ENCODE measurements at places on chromosomes 1 and 21. TPM values are rescaled to one million over a fixed set of nuclear protein-coding genes. Genes with fewer than 3 reads are reported as not detected.
A peak's percentile ranks its signal among the peaks of the same experiment; 100 is the strongest.

ST6GALNAC3 gene
- not detected for total RNA-seq

- DNase-seq: no peak
Measured at GRCh38 chr1:162046921-162047320, 22.6 kb upstream of the NOS1AP start.

DNA sequence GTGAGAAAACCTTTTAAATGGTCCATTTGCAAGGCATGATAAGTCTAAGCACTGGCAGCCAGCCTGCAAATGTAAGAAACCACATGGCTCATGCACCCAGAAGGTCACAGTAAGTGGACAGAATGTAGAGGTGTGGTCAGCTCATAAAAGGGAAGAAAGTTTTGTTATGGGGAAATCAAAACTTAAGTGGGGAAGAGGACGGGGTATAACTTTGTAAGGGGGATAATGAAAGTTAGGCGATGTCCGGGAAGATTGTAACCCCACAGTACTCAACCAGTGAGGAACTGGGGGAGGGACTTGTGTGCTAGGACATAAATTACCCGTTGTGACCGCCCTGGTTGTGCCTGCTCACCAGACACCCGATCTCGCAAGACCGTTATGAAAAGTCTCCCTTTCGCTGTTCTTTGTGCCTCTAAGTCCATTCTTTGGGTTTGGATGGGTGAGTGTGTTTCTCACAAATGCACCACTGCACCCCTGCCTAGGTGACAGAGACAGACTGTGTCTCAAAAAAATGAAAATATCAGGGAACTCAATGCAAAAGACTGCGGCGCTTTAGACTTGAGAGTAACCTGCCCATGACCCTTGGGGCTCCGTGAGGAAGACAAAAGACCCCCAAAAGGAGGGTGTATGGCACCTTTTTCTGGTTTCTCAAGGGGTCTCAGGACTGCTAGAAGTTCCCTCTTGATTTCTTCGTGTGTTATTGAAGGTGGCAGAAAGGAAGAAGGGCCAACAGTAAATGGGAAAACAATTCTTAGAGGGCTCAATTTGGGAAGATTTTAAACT, 28.6 kb upstream of the ZNF496 start:
- peak; percentile 49 for DNase-seq

DNA sequence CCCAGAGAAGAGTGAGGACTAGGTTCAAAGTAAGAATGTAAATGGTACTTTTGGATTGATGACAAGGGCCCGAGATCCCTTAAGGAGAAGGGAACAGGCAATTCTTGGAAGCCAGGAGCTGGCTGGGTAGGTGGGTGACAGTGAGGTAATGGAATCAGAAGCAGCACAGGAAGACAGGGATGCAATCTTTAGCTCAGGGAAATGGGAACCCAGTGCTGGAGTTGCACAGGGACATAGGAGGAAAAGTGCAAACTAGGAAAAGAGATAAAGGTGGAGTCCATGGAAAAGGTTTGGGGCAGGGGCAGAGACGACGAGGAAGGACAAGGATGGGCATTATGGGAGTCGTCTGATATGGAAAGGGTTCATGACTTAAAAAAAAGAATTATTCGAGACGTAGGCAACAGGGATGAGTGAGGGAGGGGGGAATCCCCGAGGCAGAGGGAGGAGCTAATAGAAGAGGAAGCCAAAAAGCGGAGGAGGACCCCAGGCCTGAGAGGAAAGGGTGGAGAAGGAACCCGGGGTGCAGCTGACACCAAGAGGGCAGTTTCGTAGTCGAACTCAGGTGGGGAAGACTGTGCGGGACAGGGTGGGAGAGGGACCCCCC, 495 bp downstream of the PI4KB start:
- DNase-seq: peak; percentile 53

DNA sequence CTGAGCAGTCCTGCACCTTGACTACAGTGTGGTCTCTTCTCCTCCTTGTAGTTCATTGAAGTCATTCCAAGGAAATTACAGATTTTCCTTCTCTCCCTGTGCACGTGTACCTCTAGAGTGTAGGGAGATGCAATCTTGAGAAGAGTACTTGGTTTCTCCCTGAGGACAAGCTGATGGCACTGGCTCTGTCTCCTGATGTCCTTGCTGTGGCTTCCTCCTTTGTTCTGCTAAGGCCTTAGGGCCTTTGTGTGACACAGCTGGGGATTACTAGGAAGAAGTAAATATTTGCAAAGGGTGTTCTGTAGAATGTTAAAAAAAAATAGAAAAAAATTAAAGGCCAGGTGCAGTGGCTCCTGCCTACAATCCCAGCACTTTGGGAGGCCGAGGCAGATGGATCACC, 66.2 kb upstream of the APOBEC4 start:
- DNase-seq: no peak

FAM72D gene
- total RNA-seq: 0.31 TPM

SELENON gene
- 19.1 TPM for total RNA-seq

DNA sequence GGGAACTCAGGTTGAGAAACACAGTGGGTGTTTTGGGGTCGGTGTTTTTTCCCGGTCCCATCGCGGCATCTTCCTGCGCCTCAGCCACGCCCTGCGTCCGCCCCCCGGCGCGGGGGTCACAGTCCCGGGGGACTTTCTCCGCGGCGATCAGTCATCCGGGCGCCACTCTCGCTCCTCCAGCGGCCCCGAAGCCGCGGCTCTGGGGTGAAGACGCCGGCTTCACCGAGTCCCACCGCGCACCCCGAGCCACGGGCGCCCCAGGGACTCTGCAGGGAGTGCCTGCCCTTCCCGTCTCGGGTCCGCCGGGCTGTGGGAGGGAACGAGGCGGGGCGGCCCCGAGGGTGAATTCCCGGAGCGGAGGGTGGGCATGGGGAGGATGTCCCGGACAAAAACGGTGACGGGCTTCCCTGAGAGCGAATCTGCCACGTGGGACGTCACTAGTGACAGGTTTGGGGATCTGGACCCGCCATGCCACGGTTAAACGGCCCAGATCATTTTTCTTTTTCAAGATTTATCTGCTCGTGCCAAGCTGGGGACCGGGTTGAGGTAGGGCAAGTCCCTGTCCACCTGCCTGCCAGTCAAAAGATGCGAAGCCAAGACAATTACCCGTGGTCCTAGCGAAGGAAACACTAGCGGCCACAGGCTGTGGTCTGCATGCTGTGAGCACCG, 717 bp upstream of the BATF3 start:
- no peak for DNase-seq

DNA sequence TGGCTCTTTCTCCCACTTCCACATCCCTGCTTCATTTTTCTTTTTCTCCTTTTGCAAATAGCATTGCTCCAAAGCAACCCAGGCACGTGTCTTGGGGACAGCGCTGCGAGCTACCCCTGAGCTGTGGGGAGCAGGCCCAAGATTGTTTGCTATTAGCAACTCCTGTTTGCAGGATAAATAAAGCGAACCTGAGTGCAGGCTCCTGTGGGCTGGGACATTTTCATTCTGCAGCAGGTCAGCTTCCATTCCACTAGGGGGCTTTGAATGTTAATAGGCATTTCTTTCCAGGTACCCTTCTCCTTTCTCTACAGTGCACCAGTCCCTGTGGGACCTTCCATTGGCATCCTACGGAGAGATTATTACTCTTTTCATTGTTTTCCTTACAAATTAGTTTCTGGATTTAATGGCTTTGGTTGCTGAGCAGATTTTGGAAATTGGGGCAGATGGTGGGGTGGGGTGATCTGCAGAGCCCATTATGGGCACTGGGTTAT, 54.0 kb downstream of the OLFML3 start:
- DNase-seq: peak; percentile 32

- no peak for DNase-seq
Measured at GRCh38 chr1:33161061-33161681, 20.7 kb downstream of the TRIM62 start.

GNAT2 gene
- total RNA-seq: not detected

GRCh38 chr1:25867210-25867991, 8.1 kb downstream of the PAQR7 start:
- no peak for DNase-seq

GRCh38 chr1:2192031-2192995, 2.3 kb downstream of the FAAP20 start:
- peak; percentile 42 for DNase-seq

SERTAD4 gene
- not detected for total RNA-seq

MAB21L3 gene
- 0.27 TPM for total RNA-seq

- no peak for DNase-seq
Measured at GRCh38 chr21:44728716-44729115, 17.3 kb upstream of the TSPEAR start.

GRCh38 chr1:21143752-21144151, 32.9 kb downstream of the EIF4G3 start:
- DNase-seq: no peak

DNA sequence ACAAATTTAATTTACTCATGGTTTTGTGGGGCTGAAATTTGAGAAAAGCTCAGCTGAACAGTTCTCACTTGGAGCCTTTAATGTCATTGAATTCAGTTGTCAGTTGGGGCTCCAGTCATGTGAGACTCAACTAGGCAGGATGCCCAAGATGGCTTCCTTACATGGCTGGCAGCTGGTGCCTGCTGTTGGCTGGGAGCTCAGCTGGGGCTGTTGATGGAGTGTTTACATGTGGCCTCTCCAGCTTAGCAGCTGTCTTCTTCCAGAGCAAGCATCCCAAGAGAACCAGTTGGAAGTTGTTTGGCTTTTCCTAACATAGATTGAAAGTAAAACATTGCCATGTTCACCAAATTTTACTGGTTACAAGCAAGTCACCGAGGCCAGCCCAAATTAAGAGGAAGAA, 81.8 kb upstream of the KCNA3 start:
- DNase-seq: peak; percentile 62

DNA sequence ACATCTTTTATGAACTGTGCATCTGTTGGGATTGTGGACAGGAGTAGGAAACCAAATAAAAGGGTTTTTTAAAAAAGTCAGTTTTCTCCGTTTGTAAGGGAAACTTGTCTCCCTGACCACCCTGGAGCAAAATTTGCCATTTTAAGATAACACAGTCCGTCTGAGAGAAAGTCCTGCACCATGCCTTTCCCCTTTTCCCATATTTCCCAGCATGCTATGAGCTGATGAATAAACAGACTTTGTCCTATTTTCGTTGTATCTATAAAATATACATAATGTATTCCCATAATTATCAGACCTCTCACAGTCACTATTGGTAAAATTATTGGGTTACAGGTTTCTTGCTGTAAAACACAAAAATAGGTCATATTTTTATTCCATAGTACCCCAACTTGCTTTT, 1.7 kb upstream of the AKT3 start:
- no peak for DNase-seq

FALEC gene
- total RNA-seq: not detected

DNA sequence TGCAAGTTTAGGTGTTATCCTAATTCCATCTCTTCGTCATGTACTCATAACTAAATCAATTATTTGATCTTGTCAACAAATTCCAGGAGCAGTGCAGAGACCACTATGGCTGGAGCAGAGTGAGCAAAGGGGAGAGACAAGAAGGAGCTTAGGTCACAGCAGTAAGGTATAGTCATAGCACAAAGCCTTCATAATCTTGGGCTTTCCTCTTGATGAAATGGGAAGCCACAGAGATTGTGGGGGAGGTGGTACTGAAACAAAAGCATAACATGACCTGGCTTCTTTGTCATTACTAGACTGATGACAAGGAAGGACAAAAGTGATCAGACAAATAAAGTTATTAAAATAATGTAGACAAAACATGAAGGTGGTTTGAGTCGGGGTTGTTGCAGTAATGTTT, 60.1 kb upstream of the PTGS2 start:
- no peak for DNase-seq

- no peak for DNase-seq
Measured at GRCh38 chr21:41683815-41684214, 83.0 kb downstream of the RIPK4 start.

MMP23B gene
- 1.6 TPM for total RNA-seq

NTRK1 gene
- 2.5 TPM for total RNA-seq

DNA sequence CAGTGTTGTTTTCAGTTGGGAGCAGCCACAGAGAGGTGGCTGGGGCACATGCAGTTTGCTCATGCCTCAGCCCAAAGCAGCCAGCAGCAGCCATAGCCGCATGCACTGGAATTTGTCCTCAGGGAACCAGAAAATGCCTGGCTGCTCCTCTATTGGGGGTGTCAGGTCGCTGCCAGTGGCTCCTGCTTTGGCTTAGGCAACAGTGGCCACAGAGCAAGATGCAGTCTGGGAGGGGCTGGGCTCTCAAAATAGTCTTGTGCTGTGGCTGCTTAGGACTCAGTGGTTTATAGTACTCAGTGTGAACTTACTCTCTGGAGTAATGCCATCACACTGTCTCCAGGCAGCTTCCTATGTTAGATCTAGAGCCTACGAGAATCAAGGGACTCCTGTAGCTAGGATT, 25.0 kb downstream of the CD55 start:
- peak; percentile 85 for DNase-seq

GRCh38 chr21:25845729-25846256, 111.0 kb downstream of the GABPA start:
- DNase-seq: no peak

GRCh38 chr1:178354816-178355215, 141.9 kb downstream of the CLEC20A start:
- peak; percentile 77 for DNase-seq

CALML6 gene
- total RNA-seq: 0.27 TPM

AMY2A gene
- total RNA-seq: not detected

- no peak for DNase-seq
Measured at GRCh38 chr21:28794371-28794851, 198.3 kb downstream of the LTN1 start.

KRTAP10-1 gene
- total RNA-seq: not detected

CFHR1 gene
- total RNA-seq: 0.21 TPM

DNA sequence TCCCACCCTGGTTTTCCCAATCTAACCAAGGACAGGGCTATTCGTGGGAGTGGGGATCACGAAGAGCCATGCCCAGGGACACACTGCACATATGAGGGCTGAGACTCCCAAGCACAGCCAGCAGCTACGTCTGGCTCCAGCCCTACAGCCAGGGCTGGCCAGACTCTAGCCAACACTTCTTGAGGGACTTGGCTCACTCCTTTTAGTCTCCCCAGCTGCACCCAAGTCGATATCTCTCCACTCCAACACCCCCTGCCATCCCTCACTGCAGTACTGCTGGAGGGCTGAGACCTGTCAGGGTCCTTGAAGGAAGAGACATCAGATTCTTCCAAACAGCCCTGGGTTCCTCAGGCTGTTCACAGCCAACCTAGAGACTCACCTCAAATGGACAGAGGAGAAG, 62.6 kb downstream of the CD46 start:
- no peak for DNase-seq

FMN2 gene
- total RNA-seq: 1.1 TPM

LHX4 gene
- 0.40 TPM for total RNA-seq

GRCh38 chr1:14143777-14144176, 443.8 kb downstream of the PRDM2 start:
- no peak for DNase-seq

GRCh38 chr1:12358499-12358898, 128.7 kb downstream of the VPS13D start:
- no peak for DNase-seq

LCE2B gene
- total RNA-seq: not detected

GRCh38 chr21:44057960-44058651, 46.0 kb downstream of the TRAPPC10 start:
- peak; percentile 47 for DNase-seq

CLDN17 gene
- not detected for total RNA-seq

GCSAML gene
- total RNA-seq: not detected

LCE1C gene
- not detected for total RNA-seq

DEDD gene
- 26.8 TPM for total RNA-seq

- DNase-seq: peak; percentile 57
Measured at GRCh38 chr1:66239834-66240233, 294.1 kb upstream of the SGIP1 start.

DNA sequence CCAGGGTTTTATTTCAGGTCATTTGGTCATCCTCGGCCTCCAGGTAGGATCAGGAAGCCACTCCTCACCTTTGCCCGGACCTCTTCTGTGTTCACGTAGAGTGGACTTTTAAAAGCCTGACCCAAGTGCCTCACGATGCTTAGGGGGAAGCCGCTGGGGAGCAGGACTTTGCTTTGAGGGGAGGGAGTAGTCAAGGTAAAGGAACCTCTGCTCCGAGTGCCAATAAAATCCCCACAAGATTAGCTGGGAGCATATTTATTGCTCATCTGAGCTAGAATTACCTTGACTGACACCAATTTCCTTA, 603 bp upstream of the DHRS3 start:
- DNase-seq: no peak
